ENCODE measurements at places on chromosomes 7 and 10. TPM values are rescaled to one million over a fixed set of nuclear protein-coding genes. Genes with fewer than 3 reads are reported as not detected.

The CYP2C8 gene
- total RNA-seq: 0.90 TPM

The KIAA1217 gene
- total RNA-seq: 38.5 TPM

The RAMP3 gene
- 31.6 TPM for total RNA-seq

The FEZF1 gene
- total RNA-seq: 0.22 TPM

- no peaks in the 10 kb centered on the region for H3K4me1 ChIP-seq
- H3K27ac ChIP-seq: no peak overlapping the region
- no peaks in the 10 kb centered on the region for H3K27me3 ChIP-seq
- H3K4me3 ChIP-seq: no peak overlapping the region
Observed at GRCh38 chr10:33365871-33366411, 31.5 kb upstream of the NRP1 start.

- H3K27me3 ChIP-seq: no peaks in the 10 kb centered on the region
- no peak for DNase-seq
- peaks cover 33% of the 10 kb centered on the region for H3K36me3 ChIP-seq
Observed at GRCh38 chr10:42795701-42796100, 13.1 kb downstream of the BMS1 start.

GRCh38 chr10:79930751-79931150, 18.2 kb downstream of the SFTPD start:
- DNase-seq: no peak
- H3K36me3 ChIP-seq: no peaks in the 10 kb centered on the region
- H3K4me1 ChIP-seq: no peaks in the 10 kb centered on the region
- peaks cover 11% of the 10 kb centered on the region for H3K27me3 ChIP-seq
- H3K4me3 ChIP-seq: no peak overlapping the region
- H3K27ac ChIP-seq: no peak overlapping the region

GRCh38 chr10:62581351-62581750, 207.2 kb downstream of the ZNF365 start:
- H3K36me3 ChIP-seq: no peaks in the 10 kb centered on the region
- H3K4me1 ChIP-seq: no peaks in the 10 kb centered on the region
- no peak for DNase-seq
- H3K27me3 ChIP-seq: no peaks in the 10 kb centered on the region
- no peak overlapping the region for H3K4me3 ChIP-seq

GRCh38 chr7:77306231-77307067, 106.8 kb upstream of the FGL2 start:
- no peak for DNase-seq
- H3K27me3 ChIP-seq: no peaks in the 10 kb centered on the region
- no peak overlapping the region for H3K4me3 ChIP-seq
- no peaks in the 10 kb centered on the region for H3K36me3 ChIP-seq

GRCh38 chr10:110643653-110644597, at the start of gene RBM20:
TSS of gene RBM20 (plus strand) at chr10:110644336. CDS start at chr10:110644455, 119 bp downstream.
- peaks cover 21% of the 10 kb centered on the region for H3K4me1 ChIP-seq
- H3K36me3 ChIP-seq: no peaks in the 10 kb centered on the region
- peaks cover 73% of the 10 kb centered on the region for H3K27me3 ChIP-seq
- H3K4me3 ChIP-seq: peak within 1 kb of the TSS; percentile 38
- no peak within 1 kb of the TSS for H3K27ac ChIP-seq

DNA sequence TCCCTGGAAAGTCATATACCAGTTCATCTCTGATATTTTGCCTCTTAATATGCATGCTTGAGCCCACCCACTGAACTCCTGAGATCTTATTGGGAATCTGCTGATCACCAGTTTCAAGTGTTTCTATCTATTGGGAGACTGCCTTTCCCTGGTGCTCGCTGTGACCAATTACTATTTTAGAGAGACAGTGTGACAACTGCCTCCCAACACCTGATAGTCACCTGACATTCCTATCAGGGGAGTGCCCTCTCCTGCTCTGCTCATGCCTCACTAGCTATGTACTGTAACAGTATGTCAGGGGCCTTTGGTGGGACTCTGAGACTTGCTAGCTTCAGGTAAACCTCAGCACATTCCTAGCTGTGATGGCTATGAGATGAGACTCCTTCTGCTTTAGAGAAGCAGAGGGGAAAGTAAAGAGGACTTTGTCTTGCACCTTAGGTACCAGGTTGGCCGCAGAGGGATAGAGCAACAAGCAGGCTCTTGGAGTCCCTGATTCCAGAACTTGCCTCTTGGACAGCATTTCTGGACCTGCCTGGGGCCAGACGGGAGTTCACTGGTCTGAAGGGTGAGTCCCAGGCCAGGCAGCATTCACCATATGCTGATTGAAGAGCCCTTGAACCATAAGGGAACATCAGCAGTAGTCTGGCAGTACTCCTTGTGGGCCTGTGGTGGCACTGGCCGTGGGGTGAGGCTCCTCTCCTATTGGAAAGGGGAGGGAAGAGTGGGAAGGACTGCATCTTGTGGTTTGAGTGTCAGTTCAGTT, 34.4 kb upstream of the ARHGAP12 start:
- no peaks in the 10 kb centered on the region for H3K4me1 ChIP-seq
- no peak for DNase-seq
- H3K36me3 ChIP-seq: no peaks in the 10 kb centered on the region
- H3K27me3 ChIP-seq: no peaks in the 10 kb centered on the region
- H3K27ac ChIP-seq: no peak overlapping the region
- H3K4me3 ChIP-seq: no peak overlapping the region

DNA sequence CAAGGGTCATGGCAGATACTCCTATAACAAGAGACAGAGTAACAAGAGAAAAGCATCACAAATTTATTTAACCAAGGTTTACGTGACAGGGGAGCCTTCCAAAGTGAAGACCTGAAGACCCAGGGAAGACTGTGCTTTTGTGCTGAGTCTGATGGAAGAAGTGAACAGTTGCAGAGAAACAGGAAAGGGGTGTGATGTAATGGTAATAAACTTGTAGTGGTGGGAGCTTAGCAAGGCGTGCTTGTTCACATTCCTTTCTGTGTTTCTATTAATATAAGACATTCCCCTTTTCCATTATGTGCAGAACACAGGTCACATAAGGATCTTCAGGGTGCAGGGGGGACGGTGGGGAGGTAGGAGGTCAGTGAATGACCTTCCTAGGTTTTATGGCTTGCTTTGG, 25.5 kb upstream of the C10orf67 start:
- H3K36me3 ChIP-seq: no peaks in the 10 kb centered on the region
- no peaks in the 10 kb centered on the region for H3K27me3 ChIP-seq
- no peak overlapping the region for H3K27ac ChIP-seq
- H3K4me1 ChIP-seq: no peaks in the 10 kb centered on the region

DNA sequence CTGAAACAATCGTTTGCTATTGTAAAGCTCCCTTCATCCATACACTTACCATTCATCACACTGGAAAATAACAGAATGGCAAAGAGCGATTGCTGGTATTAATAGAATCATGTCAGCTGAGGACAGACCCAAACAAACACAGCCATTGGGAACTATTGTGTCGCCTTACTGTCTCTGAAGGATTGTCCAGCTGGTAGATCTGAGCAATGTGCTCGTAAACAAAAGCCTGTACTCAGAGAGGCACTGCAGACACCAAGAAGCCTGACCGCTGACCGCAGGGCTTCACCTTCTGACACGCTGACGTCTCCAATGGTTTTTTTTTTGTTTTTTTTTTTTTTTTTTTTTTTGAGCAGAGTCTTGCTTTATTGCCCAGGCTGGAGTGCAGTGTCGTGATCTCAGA, 151.0 kb upstream of the FRMD4A start:
- peaks cover 18% of the 10 kb centered on the region for H3K4me1 ChIP-seq
- no peaks in the 10 kb centered on the region for H3K27me3 ChIP-seq
- H3K36me3 ChIP-seq: no peaks in the 10 kb centered on the region
- no peak overlapping the region for H3K27ac ChIP-seq

GRCh38 chr10:103853428-103854264, 1.7 kb downstream of the SH3PXD2A start:
- H3K27me3 ChIP-seq: no peaks in the 10 kb centered on the region
- DNase-seq: no peak
- no peaks in the 10 kb centered on the region for H3K36me3 ChIP-seq
- H3K4me1 ChIP-seq: peaks cover 58% of the 10 kb centered on the region

GRCh38 chr7:43058271-43059066, 54.0 kb upstream of the HECW1 start:
- H3K4me3 ChIP-seq: no peak overlapping the region
- no peak for DNase-seq
- H3K36me3 ChIP-seq: no peaks in the 10 kb centered on the region

DNA sequence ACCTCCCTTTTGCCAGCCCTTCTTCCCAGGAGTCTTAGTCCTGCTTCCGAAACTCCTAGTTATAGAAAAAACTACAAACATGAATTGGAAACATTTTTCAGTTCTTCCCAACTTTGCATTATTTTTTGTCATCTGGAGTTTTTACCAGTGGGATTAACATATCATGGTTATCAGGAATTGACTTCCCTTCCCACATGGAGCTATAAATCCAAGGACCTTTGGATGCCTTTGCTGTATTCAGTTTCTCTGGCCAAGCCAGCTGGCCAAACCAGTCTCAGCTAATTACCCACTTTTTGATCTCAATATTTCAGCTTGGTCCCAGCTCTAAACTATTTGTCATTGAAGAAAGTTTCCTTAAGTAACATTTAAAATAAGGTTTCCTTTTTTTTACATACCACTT, 570.6 kb downstream of the SORCS1 start:
- no peaks in the 10 kb centered on the region for H3K27me3 ChIP-seq
- DNase-seq: no peak
- no peaks in the 10 kb centered on the region for H3K4me1 ChIP-seq
- no peaks in the 10 kb centered on the region for H3K36me3 ChIP-seq

DNA sequence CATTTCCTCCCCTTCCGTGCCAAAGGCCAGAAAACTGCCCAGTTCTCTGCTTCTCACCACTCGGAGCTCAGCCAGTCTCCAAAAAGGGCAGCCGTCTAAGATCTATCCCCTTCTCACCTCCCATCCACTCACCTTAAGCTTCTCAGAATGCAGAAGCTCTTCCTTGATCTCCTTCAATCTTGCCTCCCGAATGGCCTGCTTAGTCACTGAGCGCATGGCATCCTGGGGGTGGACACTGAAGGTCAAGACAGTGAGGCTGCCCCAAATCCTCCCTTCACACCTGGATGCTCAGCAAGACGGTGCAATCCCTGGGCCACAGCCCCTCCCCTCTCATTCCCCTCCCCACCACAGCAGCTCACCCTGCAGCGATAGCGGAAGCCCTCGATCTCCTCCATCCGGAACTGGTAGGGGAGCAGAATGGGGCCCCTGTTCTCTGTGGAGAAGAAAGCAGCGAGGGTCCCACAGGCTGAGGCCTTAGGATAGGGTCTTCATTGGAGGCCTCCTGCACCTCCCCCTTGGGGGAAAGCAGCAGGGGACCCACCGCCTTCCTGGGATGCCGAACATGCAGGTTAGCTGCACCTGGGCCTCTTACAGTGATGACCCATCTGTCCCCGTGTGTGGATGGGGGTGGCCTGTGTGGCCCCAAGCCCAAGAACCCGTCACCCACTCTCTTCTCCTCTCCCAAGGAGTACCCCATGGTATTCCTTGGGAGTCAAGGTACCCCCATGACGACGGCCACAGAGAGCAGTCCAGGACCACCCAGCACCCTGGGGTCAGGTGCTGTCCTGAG, 4.7 kb downstream of the DDX56 start:
- H3K27me3 ChIP-seq: no peaks in the 10 kb centered on the region
- no peak for DNase-seq
- no peaks in the 10 kb centered on the region for H3K36me3 ChIP-seq
- H3K4me3 ChIP-seq: no peak overlapping the region

DNA sequence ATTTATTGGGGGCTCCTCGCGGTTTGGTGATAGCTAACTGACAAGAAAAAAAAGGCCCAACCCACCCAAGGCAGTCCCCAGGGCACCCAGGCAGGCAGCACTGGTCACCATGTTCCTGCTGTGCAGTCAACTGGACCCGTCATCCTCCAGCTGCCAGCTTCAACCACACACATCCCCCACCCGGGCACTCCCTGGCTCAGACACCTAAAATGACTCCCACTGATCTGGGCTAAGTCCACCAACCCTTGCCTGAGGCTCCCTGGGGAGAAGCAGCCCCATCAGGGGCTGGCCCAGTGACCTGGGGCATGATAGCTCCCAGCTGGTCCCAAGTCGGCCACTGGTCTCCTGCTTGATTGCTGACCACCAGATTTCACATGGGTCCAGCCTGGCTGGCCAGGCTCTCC, 161.8 kb downstream of the NRF1 start:
- no peak for DNase-seq
- no peaks in the 10 kb centered on the region for H3K36me3 ChIP-seq
- H3K4me3 ChIP-seq: no peak overlapping the region
- no peak overlapping the region for H3K27ac ChIP-seq
- no peaks in the 10 kb centered on the region for H3K27me3 ChIP-seq

DNA sequence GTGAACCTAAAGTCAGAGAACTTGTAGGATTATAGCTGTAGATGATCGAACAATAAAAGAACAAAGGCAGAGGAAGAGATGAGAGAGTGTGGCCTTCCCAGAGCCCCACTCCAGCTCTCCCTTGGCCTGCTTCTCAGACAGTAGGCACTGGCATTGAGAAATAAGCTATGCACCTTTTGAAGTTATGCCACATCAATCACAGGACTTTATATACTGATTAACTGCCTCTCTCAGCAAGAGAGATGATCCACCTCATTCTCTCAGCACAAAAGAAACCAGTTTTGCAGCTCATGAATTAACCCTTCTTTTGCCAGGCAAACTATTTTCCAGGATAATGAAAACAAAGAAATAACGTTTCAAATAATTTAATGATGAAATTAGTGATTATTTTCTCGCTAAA, 22.0 kb upstream of the CTTNBP2 start:
- H3K36me3 ChIP-seq: no peaks in the 10 kb centered on the region
- no peak overlapping the region for H3K4me3 ChIP-seq
- no peaks in the 10 kb centered on the region for H3K4me1 ChIP-seq
- no peak overlapping the region for H3K27ac ChIP-seq

- DNase-seq: no peak
- no peaks in the 10 kb centered on the region for H3K27me3 ChIP-seq
- H3K4me1 ChIP-seq: no peaks in the 10 kb centered on the region
- peaks cover 65% of the 10 kb centered on the region for H3K36me3 ChIP-seq
- H3K27ac ChIP-seq: peak overlapping the region; percentile 51
Observed at GRCh38 chr7:157397731-157398691, 61.2 kb downstream of the DNAJB6 start.

- H3K4me1 ChIP-seq: peaks cover 10% of the 10 kb centered on the region
- DNase-seq: no peak
- H3K36me3 ChIP-seq: no peaks in the 10 kb centered on the region
- no peak overlapping the region for H3K27ac ChIP-seq
Observed at GRCh38 chr10:119543814-119544642, 1.5 kb upstream of the RGS10 start.

All from tibial nerve (tissue), 4 donors.